Activated T-helper 1 cell treated with anti-CD3 and anti-CD28 coated beads, Interleukin-2, amount 50 U/mL, for 16 hours (primary cell): ENCODE measurements at places on chromosomes 2 and 18.

DNA sequence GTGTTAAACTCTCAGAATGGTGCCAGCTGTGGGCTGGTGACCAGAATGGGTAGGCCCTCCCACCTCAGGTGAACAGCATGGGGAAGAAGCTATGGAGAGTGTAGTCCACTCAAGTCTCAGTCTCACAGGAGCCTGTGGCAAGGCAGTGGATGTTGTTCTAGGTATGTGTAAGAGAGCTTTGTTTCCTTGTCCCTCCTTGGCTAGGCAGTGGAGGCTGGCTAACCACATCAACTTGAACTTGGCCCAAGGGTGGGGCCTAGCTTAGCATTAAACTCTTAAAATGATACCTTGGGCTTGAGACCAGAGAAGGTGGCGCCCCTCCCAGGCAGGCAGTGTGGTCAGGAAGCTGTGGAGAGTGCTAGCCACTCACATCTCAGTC lies 53.2 kb upstream of the SLC4A10 start:
- no peak for DNase-seq

- DNase-seq, result no peak
Observed at GRCh38 chr18:45423659-45424058, 191.6 kb upstream of the SLC14A2 start.

- no peak for DNase-seq
Observed at GRCh38 chr2:34724107-34724506, 1125.0 kb upstream of the FAM98A start.

DNA sequence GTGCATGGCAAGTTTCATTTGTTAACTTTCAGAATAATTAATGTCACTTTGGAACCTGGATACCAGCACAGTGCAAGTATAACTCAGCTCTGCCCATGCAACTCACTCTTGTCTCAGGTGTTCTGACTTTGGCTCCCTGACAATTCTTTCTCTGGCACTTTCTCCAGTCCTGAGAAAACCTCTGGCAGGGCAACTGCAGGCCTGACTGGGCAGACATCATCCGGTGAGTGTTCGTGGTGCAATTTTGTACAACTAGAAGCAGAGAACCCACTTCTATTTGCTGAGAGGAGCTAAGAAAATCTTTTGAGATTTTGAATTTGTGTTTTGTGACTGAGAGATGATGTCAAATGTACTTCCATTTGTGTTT lies 143.0 kb downstream of the AQP4 start:
- no peak for DNase-seq

DNA sequence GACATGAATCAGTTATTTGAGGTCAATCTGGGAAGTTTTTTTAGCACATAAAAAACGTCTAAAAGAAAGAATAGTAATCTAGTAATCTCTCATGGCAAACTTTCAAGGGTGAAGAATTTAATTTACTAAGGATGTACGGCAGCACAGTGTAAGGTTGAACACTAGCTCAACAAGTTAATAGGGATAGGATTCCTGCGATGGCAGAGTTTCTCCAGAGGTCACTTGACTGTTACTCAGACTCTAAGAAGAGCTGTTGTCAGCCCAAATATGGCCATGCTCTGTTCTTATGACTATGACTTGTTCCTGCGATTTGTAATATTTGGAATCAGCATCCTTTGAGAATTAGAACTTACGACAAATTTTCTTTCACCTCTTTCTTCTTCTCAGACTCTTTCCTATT lies 553.3 kb upstream of the TNP1 start:
- no peak for DNase-seq

- no peak for DNase-seq
Observed at GRCh38 chr2:172912266-172912665, 163.4 kb upstream of the MAP3K20 start.

DNA sequence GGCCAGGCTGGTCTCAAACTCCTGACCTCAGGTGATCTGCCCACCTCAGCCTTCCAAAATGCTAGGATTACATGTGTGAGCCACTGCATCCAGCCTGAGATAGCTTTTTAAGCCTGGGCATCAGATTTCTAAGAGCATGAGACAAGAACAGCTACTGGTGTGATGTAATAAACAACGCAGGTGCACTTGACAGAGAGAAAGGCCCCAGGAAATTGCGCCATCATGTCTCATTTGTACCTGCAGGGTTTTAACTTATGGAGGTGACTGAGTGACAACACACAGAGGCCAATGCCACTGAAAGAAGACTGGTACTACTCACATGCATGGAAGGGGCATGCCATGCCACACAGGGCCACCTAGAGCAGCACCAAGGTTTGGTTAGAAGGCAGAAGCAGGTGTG lies 209.4 kb downstream of the SP3 start:
- no peak for DNase-seq

GRCh38 chr2:208708486-208708885 lies 301.9 kb downstream of the PTH2R start:
- no peak for DNase-seq

DNA sequence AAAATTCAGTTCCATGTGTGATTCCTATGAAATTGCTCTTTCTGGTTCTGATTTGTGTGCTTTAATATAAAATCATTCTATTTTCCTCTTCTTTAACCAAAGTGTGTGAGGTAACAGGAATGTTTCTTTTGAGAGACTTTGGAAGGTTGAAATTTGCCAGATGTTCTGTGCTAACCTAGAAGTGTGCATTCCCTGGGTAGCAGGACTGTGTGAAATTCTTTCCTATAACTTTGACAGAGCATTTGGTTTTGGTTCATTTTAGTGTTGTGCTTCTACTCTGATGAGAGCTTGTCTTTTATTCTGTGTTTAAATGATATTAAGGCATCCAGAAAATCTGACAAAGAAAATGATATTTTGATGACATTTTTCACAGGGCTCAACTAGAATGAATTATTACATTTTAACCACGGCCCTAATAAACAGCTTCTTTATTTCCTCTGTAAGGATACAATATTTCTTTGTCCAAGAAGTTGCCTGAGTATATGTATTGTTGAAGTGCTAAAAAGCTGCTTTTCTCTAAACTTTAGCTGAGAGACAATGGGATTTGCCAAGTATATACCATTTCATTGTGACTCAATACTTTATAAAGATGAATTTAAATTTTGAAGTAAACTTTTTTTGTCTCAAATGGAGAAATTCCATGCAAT lies 34.7 kb upstream of the DLX1 start:
- DNase-seq, result no peak

DNA sequence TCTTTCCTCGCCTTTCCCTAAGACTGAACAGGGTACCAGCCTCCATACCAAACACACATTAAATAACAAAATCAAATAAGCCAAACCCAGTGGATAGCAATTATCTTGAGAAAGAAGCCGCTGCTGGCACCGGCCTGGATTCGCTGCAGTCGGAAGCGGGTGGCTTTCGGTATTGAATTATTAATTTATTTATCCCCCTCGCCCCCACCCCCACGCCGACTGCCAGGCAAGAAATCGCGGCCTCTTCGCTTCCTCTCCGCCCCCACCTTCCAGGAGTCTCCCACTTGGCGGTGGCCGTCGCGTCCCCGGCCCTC lies 370 bp upstream of the ZNF804A start:
- no peak for DNase-seq

DNA sequence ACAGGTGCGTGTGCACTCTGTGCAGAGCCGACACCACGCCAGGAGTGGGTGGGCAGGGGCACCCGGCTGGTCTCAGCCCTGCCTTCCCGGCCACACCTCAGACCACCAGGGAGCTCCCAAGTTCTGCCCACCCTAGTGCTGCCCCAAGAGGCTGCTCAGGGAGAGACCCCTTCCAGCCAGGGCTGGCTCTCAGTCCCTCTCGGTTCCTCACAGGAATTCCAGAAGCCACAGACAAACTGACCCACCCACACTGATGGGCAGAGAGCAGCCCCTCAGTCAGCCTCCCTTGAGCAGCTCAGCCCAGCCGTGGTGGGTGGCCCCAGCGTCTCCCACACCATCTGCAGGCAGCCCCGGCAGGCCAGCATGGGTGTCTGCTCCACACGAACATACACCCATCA lies 33.8 kb downstream of the GPC1 start:
- no peak for DNase-seq

- DNase-seq, result no peak
Observed at GRCh38 chr18:63879709-63880108, 7.8 kb upstream of the SERPINB2 start.
